ENCODE measurements at places on chromosomes 5 and 9. TPM values are rescaled to one million over a fixed set of nuclear protein-coding genes. Genes with fewer than 3 reads are reported as not detected.

Gene F2R
- 34.7 TPM for total RNA-seq

Gene LCN1
- total RNA-seq, result not detected

Gene CTXN3
- 0.63 TPM for total RNA-seq

Gene TSSK1B
- 0.31 TPM for total RNA-seq

Gene FUT7
- total RNA-seq, result not detected

Gene GRM6
- total RNA-seq, result 0.63 TPM

Gene TRPM6
- 2.5 TPM for total RNA-seq

Gene SPATA31D3
- total RNA-seq, result not detected

Gene FOXI1
- total RNA-seq, result not detected
